ENCODE measurements at places on chromosomes 4 and X.
A peak's percentile ranks its signal among the peaks of the same experiment; 100 is the strongest.

DNA sequence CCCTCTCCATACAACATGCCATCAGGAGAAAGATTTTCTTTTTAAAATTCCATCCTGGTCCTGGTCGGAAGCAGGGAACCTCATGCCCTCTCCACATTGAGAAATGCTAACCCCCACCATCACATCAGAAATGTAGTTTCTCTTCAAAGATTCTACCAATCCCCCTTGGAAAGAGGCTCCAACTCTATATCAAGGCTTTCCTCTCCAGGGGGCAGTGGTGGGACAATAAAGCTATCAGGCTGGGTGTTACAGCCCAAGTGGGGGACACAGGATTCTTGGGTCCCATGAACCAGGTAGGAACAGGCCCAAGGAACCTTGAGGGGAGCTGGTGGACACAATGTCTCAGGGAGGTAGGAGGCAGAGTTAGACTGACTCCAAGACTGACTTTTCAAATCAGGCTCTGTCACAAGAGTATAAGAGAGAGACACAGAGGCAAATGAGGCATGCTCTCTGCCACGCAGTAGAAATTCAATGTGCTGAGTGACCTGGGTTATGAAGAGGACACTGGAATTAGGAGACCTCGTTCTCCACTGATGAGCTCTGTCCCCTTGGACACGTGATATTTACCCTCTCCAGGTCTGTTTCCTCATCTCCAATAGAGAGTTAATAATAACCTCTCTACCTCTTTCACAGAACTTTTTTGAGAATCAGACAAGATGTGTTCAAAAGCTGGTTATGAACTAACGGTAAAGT lies 4.5 kb downstream of the GJB1 start:
- no peak for DNase-seq

DNA sequence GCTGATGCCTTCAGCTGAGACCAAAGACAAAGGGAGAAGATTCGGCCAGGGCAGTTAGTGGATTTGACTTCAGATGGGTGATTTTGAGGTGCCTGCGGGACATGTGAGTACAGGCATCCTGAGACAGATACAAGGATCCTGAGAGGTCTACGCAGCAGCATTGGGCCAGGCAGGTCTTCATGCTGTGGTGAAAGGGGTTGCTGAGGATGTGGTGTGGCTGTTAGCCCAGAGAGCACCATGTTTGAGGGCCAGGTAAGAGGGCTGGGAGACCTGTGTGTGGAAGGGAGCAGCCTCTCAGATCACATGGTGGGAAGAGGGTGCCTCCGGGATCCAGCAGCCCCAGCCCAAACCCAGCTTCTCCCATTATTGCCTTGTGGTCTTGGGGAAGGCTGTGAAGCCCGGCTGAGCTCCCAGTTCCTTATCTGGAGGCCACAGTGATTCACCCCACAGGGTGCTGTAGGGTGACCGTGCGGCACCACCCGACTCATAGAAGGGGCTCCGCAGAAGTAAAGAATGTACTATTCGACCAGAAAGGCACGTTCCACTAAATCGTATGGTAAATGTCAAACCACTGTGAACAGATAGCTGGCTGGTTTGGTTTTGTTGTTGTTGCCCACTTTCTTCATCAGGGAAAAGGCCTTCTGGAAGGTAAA lies 27.7 kb upstream of the TADA2B start:
- DNase-seq, result no peak

DNA sequence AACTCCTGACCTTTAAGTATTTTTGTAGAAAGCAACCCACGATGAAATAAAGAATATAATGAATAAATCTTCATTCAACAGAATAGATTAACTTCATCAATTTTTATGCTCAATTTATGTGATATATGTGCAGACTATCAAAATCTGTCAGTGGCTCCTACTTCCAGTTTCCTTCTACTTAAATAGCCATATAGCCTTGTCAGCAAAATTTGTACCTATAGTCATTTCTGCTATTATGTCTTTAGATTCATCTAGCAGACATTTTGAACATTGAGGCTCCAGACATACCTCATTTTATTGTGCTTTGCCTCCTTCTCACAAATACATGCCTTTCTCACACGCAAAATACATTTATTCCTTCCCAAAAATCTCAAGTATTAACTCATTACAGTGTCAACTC lies 971.7 kb downstream of the FAM133A start:
- DNase-seq, result no peak

- no peak for DNase-seq
Observed at GRCh38 chrX:17440258-17440657, 65.3 kb downstream of the NHS start.

DNA sequence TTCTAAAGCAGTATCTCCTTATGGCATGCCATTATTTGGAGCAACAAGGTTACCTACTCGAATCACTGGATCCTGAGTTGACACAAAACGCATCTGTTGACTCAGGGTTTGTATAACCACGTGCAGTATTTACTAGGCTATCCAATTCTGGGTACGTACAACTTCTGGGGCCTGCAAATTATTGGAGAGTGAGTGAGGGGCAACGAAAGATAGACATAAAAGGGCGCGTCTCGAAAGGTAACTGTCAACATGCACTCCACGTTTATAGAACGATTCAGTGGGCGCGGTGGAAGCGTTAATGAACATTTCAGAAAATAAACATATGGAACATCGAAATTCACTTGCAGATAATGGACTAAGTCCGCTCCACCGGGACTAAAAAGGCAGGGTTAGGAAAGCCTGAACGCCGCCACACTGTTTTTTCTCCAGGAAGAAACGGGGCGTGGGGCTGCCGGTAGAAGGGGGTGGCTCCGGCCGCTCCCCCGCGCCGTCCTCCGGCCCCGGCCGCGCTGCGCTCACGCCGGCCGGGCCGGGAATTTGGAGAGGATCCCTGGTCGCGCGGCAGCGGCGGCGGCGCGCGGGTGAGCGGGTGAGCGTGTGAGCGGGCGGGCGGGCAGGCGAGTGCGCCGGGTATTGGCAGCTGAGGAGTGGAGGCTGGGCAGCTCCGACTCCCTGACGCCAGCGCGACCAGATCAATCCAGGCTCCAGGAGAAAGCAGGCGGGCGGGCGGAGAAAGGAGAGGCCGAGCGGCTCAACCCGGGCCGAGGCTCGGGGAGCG lies at the start of gene SMAD1:
SMAD1 (plus strand) TSS at position 690 of the 778 bp plus-strand sequence. CDS start 32,761 bp downstream, outside the sequence.
- DNase-seq, result peak; percentile 79

DNA sequence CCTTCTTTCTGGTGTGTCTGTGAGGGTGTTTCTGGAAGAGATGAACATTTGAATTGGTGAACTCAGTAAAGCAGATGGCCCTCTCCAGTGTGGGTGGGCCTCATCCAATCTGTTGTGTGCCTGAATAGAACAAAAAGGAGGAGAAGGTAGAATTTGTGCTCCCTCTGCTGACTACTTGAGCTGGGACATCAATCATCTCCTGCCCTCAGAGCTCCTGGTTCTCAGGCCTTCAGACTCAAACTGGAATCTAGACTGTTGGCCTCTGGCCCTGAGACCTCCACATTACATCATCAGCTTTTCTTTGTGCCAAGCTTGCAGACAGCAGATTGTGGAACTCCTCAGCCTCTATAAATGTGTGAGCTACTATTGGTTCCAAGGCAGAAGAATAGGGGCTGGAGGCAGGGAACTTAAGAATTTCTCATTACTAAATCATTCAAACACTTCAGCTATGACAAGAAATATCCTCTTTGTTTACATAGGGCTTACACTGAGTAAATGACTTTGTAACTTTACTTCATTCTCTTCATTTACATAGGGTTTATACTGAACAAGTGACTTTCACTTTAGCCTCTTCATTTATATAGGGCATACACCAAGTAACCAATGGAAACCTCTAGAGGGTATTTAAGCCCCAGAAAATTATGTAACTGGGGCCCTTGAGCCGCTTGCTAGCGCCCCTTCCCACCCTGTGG lies 86.9 kb upstream of the NWD2 start:
- no peak for DNase-seq

DNA sequence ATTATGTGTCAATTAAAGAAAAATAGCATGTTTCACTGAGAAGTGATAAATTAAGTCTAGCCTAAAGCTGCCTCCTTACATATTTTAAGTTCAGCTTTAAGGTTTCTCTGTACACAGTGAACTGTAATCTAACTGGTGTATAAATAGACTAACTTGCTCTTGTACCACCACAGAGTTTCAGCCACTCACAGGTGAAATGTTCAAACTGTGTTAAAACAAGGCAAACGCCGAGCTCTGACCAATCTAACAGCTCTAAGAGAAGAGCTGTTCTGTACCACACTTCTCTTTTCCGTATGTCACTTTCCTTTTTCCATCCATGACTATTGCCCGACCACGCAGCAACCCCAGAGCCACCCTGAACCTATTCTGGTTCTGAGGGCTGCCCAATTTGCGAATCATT lies 64.5 kb downstream of the DCHS2 start:
- DNase-seq, result no peak

DNA sequence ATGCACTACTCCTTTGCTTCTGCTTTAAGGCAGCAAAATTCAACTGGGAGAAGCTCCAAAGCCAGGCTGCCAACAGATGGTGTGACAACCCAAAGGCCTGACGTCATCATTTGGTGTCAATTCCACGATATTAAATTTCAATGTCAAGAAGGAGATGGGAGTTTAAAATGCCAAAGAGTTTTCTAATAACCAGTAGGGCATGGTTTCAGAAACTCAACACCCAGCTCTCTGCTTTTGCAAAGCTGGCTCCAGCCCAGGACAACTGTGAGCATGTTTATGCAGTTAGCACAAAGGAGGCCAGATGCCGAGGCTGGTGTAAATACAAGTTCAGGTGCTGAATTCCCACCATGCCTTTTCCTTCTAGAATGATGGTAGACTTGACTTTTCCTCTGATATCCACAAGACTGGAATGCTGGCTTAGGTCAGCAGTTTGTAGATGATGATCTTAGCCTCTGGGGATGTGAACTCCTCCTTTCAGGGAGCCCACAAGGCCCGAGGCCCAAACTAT lies 67.3 kb downstream of the AFAP1 start:
- no peak for DNase-seq

GRCh38 chr4:22531311-22532019 lies 15.6 kb upstream of the ADGRA3 start:
- DNase-seq, result no peak

- no peak for DNase-seq
Observed at GRCh38 chr4:185286571-185286970, 77.2 kb downstream of the SNX25 start.

GRCh38 chr4:77959566-77960338 lies 97.1 kb downstream of the MRPL1 start:
- no peak for DNase-seq

GRCh38 chrX:136684120-136684519 lies 36.2 kb downstream of the CD40LG start:
- no peak for DNase-seq

DNA sequence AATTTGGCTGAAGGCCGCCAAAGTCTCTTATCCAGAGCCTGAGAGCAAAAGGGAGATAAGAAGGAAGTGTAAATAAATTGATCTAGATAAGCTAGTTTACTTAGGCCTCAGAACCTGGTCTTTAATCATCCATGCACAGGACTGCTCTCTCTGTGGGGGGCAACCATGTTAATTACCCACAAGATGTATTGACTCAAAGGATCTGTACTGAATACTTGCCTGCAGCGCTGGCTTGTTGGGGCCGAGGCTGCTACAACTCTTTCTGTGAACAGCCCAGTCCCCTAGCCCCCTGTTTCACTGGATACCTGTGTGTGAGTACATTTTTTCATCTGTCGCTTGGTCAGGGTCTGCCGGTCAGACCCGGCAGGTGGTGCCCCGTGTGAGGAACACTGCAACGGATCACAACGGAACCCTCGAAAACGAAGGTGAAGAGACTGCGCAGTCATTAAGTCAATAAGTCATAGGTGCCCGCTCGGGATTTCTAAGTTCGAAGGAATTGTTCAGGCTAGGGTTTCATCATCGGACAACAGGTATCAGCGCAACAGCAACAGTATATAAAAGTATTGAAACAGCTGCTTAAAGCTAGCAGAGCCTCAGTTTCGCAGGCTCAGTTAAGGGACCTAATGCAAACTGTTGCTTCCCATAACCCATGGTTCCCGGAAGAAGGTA lies 8.3 kb downstream of the MAGEA11 start:
- DNase-seq, result no peak

DNA sequence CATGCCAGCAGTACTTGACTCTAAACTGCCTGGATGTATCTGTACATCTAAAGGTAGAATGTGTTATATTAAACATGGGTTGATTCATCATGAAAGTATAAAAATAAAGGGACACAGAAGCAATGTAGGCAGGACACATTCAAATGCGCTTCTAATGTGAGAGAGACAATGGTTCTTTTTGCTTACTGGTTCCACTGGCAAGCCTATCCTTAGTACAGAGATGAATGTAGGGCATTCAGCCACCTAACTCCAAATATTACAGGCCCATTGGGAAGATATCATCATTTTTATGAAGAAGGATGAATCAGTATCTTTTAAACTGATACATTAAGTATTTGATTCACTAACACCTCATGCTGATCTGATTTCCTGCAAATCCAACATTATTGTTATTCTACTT lies 18.0 kb downstream of the CDKL2 start:
- peak; percentile 5 for DNase-seq

DNA sequence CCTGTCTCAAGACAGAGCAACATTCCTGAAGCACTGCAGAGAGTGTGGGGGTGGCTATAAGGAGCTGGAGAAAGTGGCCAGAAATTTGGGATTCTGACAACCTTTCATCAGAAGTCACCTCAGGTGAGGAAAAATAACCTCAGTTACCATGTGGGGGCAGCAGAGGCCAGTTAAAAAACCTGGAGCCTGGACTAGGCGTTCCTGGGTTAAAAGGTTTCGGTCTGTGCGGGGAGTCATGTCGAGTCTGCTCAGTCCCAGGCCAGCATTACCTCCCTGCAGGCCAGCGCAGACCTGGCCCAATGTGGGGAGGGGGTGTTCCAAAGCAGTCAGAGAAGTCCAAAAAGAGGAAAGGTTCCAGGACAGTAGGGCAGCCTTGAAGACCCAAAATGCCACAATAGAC lies 10.9 kb upstream of the NALF2 start:
- no peak for DNase-seq

DNA sequence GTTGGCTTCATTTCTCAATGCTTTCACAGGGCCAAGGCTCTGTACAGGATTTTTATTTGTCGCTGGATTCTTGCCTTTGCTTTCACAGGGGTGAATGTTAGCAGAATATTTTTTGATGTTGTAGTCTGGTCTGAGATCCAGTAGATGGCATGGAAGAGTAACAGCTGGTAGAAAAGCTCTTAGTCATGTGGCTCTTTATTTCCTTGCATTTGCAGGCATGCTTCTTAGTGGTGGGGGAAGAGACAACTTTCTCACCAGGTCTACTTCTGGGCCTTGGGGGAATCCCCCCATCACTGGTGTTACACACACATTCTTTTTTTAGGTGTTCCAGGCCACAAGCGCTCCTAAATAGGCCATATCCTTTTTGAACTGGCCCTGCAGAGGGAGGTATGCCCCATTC lies 58.2 kb upstream of the DKK2 start:
- DNase-seq, result no peak

DNA sequence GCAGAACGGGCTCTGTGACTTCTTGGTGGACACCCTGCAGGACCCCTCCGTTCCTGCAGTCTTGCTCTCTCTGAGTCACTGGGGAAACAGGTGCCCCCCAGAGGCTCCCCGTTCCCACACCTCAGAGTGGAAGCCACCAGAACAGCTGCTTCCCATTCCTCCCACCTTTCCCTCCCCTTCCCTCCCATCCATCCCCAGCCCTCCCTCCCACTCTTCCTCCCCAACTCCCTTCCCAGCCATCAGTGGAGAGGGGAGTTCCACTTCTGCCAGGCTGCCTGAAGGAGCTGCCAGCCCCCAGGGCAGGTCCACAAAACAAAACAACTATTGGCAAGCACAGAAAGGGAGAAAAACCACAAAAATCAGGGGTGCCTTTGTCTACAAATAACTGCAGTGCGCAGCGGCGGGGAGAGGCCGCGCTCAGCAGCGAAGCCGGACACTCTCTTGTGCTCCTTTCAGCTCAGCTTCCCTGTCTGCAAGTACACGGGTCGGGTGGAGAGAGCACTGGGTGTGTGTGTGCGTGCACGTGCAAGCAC lies 8.1 kb downstream of the SSR4 start:
- DNase-seq, result no peak

GRCh38 chr4:37980246-37980645 lies 20.0 kb downstream of the PTTG2 start:
- DNase-seq, result no peak

Measured in hypothalamus (tissue), 51 donors.